Vagina (tissue), 2 donors: ENCODE measurements at places on chromosomes 5 and 9. TPM values are rescaled to one million over a fixed set of nuclear protein-coding genes. Genes with fewer than 3 reads are reported as not detected.

ISL1 gene
- 25.0 TPM for total RNA-seq

IL3 gene
- not detected for total RNA-seq

PCDHB9 gene
- total RNA-seq = 3.7 TPM

PIP5KL1 gene
- 10.3 TPM for total RNA-seq

RAD17 gene
- 17.2 TPM for total RNA-seq

SPATA31A3 gene
- total RNA-seq = not detected

MYMK gene
- not detected for total RNA-seq

GABBR2 gene
- total RNA-seq = not detected

RRAGA gene
- total RNA-seq = 68.0 TPM

IL17B gene
- total RNA-seq = 2.7 TPM

DNA sequence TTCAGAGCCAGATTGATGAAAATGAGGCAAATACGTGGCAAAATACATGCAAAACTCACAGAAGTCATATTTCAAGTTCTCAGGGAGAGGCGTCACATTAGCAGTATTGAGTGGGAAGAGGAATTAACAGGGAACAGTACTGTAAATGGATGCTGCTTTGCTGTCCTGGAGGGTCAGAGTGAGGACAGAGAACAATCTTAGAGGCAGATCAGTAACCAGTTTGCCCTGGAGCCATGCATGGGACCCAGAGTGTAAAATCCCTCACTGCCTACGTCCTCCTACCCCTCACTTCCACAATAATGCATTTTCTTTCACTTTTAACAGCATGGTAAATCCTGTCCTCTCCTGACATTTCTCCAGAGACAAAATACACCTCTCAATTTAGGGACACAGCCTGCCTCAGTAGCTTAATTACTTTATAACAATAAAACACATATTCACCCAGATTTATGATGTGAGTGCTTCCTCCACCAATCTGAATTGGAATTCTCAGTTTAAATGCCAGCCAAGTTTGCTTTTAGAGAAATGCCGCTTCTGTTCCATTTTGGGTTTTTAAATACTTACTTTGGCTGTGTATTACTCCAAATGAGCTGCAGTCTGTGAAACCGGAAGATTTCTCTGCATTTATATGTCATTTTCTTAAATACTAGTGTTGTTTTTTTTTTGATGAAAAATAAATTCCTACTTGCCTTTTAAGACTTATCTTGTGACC, 70.0 kb downstream of the LMNB1 start:
- no peak overlapping the region for H3K4me3 ChIP-seq
- H3K4me1 ChIP-seq = no peaks in the 10 kb centered on the region
- H3K36me3 ChIP-seq = no peaks in the 10 kb centered on the region
- no peak overlapping the region for H3K27ac ChIP-seq

GRCh38 chr5:142911775-142912174, 141.6 kb downstream of the ARHGAP26 start:
- no peak overlapping the region for H3K4me3 ChIP-seq
- no peak for DNase-seq
- H3K4me1 ChIP-seq = no peaks in the 10 kb centered on the region
- H3K27me3 ChIP-seq = no peaks in the 10 kb centered on the region

DNA sequence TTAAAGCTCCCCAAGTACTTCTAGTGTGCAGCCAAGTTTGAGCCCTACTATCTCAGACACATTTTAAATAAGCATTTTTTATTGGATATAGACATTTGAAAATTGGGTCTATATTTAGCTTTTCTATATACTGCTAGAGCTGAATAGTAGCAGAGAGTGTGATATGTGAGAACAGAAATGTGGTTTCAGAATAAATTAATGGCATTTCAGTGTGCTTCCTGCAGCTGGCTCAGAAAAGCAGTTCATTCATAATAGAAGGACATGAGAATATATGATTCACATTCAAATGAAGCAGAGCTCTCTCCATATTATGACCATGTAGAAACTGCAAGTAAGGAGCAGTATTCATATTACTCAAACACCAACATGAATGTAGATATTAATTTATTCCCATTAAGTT, 464.0 kb downstream of the PTPRD start:
- H3K4me1 ChIP-seq = no peaks in the 10 kb centered on the region
- no peak overlapping the region for H3K27ac ChIP-seq
- no peak overlapping the region for H3K4me3 ChIP-seq
- H3K36me3 ChIP-seq = no peaks in the 10 kb centered on the region
- DNase-seq = no peak

GRCh38 chr9:94002316-94003140, 47.4 kb upstream of the BARX1 start:
- H3K4me1 ChIP-seq = no peaks in the 10 kb centered on the region
- H3K4me3 ChIP-seq = no peak overlapping the region
- DNase-seq = no peak
- no peaks in the 10 kb centered on the region for H3K36me3 ChIP-seq
- no peak overlapping the region for H3K27ac ChIP-seq

DNA sequence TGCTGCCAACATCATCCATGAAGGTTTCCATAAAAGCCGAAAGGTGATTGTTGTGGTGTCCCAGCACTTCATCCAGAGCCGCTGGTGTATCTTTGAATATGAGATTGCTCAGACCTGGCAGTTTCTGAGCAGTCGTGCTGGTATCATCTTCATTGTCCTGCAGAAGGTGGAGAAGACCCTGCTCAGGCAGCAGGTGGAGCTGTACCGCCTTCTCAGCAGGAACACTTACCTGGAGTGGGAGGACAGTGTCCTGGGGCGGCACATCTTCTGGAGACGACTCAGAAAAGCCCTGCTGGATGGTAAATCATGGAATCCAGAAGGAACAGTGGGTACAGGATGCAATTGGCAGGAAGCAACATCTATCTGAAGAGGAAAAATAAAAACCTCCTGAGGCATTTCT, 10.1 kb downstream of the TLR4 start:
- H3K27ac ChIP-seq = no peak overlapping the region
- H3K4me1 ChIP-seq = no peaks in the 10 kb centered on the region
- no peaks in the 10 kb centered on the region for H3K27me3 ChIP-seq
- no peak for DNase-seq

GRCh38 chr5:40682154-40683017, 2.7 kb downstream of the PTGER4 start:
- DNase-seq = no peak
- no peaks in the 10 kb centered on the region for H3K36me3 ChIP-seq
- no peaks in the 10 kb centered on the region for H3K27me3 ChIP-seq
- H3K4me1 ChIP-seq = peaks cover 36% of the 10 kb centered on the region
- H3K27ac ChIP-seq = peak overlapping the region; percentile 84
- peak overlapping the region; percentile 81 for H3K4me3 ChIP-seq

GRCh38 chr5:31346896-31347551, 153.5 kb downstream of the CDH6 start:
- H3K4me1 ChIP-seq = no peaks in the 10 kb centered on the region
- DNase-seq = no peak
- no peak overlapping the region for H3K27ac ChIP-seq
- H3K36me3 ChIP-seq = no peaks in the 10 kb centered on the region
- no peak overlapping the region for H3K4me3 ChIP-seq

DNA sequence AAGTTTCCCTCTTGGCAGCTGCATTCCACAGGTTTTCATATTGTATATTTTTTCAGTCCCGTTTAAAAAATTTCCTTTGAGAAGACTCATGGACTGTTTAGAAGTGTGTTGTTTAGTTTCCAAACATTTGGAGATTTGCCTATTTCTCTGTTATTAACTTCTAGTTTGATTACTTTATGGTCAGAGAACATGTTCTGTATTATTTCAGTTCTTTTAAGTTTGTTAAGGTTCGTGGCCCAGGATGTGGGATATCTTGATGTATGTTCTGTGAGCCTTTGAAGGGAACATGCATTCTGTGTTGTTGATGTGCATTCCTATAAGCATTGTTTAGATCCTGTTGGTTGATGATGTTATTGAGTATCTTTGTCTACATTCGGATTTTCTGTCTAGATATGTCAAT, 153.6 kb downstream of the CACNA1B start:
- no peaks in the 10 kb centered on the region for H3K4me1 ChIP-seq
- H3K36me3 ChIP-seq = no peaks in the 10 kb centered on the region
- no peak overlapping the region for H3K27ac ChIP-seq
- H3K27me3 ChIP-seq = no peaks in the 10 kb centered on the region
